Stimulated activated CD4-positive, alpha-beta T cell treated with anti-CD3 and anti-CD28 coated beads, Interleukin-4, amount 100 ng/mL, for 4 hours (primary cell): ENCODE measurements at places on chromosomes 11 and 22.

DNA sequence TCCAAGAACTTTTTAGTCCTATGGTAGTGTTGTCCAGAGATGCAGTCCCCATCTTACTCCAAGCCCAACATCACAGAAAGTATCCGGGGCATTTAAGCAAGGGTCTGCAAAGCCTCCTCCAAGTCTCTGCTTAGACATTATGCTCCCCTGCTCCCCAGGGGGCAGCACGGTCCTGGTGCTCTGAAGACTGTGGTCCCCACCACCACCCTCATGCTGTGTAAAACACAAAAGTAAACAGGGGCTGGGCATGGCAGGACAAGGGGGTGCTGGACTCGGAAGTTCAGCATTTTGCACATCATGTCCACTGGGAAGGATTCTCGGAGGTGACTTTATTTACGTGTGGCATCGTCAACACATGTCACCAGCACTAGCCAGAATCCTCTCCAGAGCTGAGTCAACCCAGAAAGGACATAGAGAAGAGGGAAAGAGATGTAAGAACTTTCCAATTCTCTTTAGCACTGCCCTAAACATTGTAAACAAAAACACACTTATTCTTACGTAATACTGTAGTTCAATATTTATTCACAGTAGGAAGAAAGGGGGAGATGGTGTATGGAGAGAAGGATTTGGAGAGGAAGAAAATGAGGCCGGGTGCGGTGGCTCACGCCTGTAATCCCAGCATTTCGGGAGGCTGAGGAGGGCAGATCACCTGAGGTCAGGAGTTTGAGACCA, 37.7 kb downstream of the TCIRG1 start:
- no peak for DNase-seq

DNA sequence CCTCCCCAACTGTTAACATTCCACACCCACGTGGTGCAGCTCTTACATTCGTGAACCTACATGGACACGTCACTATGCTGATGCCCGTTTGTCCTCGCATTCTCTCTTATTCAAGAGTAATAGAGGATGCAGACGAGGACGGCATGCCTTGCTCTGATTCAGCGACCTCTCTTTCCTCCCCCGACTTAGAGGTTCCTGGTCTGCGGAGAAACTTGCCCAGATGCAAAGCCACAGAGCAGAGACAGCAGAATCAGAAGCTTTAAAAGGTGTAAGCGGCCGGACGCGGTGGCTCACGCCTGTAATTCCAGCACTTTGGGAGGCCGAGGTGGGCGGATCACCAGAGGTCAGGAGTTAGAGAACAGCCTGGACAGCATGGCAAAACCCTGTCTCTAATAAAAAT, 288.0 kb downstream of the NTM start:
- DNase-seq: no peak

DNA sequence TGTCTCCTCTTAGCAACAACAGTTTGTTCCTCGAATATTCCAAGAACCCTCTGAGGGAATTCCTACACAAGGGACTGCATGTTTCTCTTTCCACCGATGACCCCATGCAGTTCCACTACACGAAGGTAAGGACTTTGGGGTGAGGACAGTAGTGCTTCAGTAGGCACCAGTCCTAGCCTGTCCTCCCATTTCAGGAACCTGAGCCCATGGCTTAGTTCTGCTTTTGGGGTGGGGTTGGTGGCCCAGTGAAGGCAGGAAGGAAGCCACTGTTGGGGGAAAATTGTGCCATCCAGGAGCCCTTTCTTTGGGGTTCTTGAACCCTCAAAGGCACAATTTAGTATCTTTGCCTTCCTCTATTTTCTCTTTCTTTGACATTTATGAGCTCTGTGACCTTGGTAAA, 38.2 kb downstream of the RNF141 start:
- DNase-seq: no peak

DNA sequence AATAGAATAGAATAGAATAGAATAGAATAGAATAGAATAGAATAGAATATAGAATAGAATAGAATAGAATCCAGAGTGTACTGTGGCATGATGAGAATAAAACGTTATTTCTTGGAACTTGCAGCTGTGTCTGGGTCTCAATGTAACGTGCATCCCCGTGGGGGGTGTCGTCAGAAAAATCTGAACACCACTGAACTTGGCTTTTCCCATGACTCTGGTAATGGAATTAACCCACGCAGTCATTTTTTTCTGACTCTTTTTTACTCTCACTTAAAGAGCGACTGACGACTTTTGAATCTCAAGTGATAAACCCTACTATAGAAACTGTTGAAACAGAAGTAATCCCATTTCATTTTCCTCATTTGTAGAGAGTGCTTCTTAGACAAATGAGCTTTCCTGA, 92.4 kb upstream of the BID start:
- DNase-seq: no peak

DNA sequence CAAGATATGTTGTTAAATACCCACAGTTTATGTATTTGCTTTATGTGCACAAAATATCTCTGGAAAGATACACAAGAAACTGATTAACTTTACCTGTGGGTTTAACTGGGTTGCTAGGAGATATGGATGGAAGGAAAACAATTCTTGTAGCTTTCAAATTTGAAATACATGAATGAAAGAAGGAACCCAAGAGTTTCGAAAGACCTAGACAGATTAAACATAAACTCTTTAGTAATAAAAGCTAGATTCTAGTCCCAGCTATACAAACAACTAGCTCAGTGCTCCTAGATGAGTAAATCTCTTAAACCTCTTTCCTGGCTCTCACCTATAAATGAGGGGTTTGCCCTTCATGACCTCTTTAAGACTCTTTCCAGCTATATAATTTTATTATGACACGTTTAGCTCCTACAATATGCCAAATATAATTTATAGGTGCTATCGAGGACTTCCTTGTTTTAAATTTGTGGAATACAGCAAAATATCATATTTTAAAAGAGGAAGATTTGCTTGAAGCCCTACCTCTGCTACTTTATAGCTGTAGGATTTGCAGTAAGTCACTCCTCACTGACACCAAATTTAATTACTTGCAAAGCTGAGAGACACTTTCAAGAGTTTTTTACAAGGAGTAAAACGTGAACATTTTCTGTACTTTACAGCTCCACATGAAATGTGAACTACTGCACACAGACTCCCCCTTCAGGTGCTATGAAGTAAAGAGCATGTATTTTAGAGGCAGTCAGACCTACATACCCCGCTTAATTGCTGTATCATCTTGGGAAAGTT, 50.7 kb downstream of the RRAS2 start:
- DNase-seq: no peak
